ENCODE measurements at places on chromosomes 12 and 14.

GRCh38 chr12:96421014-96421413 lies 20.8 kb upstream of the CDK17 start:
- DNase-seq: no peak

DNA sequence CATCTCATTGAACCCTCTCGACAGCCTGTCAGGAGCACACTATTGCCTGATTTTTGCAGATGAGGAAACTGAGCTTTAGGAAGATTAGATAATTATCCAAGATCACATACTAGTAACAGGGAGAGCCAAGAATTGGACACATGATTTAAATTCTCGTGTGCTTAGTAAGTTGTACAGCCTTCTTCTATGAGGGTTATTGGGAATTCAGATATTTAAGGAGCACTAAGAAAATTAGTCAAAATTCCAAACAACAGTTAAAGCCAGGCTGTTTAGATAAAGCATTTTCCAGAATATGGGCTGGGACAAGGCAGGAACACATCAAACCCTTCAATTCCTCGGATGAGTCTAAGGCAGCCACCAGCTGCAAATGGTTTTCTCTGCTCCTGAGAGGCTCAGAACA lies 148.8 kb downstream of the TMEM30B start:
- DNase-seq: no peak

GRCh38 chr12:57276935-57277563 lies 26.1 kb upstream of the STAC3 start:
- peak; percentile 19 for DNase-seq

DNA sequence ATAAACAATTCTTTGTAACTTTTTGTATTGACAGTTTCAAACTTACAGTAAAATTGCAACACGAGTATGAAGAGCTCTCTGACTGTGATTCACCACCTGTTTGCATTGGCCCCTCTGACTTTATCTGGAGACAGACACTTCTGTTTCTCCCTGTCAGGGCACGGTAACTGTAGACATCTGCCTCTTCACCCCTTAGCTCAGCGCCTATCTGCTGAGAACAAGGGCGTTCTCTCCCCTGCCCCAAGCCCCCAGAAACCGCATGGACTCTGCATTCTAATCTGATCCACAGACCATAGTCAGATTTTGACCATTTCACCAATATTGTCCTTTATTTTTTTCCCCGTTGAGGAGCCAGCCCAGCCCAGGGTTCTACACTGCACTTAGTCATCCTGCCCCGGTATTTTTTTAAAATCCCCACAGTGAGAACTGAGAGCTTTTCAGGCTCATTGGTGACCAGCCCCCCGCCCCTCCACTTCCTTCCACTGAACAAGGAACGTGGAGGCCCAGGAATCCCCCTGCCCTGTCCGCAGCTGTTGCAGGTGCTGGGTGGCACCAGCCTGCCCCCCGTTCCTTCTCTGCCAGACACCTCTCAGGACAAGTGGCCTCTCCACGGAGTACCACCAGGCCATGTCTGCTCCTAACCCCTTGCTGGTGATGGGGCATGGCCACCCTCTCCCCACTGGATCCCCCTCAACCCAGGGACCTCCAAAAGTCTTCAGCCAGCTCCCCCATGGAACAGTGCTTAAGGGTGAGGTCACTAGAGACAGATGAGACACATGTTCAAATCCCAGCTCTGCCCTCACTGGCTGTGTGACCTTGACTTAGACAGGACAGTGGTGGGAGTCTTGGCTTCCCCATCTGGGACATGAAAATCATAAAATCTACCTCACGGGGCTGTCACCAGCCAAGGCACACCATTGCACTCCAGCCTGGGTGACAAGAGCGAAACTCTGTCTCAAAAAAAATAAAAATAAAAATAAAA lies 11.2 kb downstream of the RHOF start:
- no peak for DNase-seq

GRCh38 chr14:60589442-60589841 lies 59.8 kb downstream of the SIX1 start:
- DNase-seq: no peak

- no peak for DNase-seq
These were observed 322.6 kb upstream of the TMTC1 start for GRCh38 chr12:30106204-30106965.

DNA sequence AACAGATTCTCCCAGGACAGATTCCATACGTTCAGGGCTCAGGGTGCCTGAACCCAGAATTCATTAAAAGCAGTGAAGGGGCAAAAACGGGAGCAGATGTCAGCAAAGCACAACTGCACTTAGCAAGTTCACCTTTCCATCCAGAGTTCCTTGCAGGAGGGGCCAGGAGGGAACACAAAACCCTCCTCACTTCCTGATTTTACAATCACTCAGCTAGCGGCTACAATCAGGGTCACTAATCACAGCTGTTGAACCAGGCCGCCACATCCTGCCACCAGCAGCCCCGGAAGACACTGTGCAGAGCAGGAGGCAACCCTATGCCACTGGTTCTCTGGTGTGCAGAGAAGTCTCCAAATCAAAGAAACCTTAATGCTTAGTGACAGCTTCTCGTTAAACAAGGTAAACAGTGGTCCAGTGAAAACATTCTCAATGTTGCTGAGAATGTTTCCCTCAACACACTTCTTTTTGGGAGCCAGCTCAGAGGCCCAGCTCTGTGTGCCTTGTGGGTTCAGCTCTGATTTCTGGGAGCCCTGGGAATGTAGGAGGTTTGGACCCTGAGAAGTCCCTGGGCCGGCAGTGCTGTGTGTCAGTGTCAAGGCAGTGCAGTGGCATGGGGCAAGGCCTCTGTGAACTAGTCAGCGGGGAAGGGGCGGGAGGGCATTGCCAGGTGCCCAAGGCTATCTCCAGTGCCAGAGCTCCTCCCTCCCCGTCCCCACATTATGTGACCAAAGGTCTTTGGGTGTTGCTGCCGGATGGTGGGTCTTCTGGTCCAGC lies 54.5 kb downstream of the VCPKMT start:
- peak; percentile 30 for DNase-seq

GRCh38 chr14:55911776-55912175 lies 206.4 kb upstream of the PELI2 start:
- no peak for DNase-seq

- DNase-seq: no peak
These were observed 474.8 kb upstream of the NOVA1 start for GRCh38 chr14:27072589-27072988.

GRCh38 chr14:20476776-20477175 lies 7.6 kb downstream of the PNP start:
- no peak for DNase-seq

- DNase-seq: no peak
These were observed 152.3 kb downstream of the RAD51B start for GRCh38 chr14:67971627-67972625.

- no peak for DNase-seq
These were observed 33.4 kb downstream of the CHST11 start for GRCh38 chr12:104490186-104490585.

Data from H54 (cell line).